GF-D8 (cell line): ENCODE measurements at places on chromosomes 13 and 19.

DNA sequence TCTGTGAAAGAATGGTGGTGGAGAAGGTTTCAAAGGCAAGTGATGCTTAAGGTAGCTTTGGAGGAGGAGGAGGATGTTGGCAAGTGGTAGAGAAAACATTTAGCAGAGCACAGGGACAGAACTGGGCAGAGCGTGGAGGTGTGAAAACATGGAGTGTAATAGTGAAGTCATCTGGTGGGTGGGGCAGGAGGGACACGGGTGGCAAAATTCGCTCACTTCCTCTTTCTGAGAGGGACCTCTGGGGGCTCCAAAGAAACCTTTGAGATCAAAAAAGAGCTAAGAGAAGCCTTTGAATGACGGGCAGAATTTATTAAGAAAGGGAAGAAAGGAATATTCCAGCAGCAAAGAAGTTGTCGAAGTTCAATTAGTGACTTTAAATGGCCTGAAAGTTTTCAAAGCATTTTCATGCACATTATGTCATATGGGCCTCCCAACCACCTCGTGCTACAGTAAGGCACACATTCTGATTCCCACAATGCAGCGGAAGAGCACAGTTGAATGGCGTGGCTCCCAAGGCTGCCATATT is 82.8 kb downstream of the STARD13 start:
- DNase-seq: no peak

DNA sequence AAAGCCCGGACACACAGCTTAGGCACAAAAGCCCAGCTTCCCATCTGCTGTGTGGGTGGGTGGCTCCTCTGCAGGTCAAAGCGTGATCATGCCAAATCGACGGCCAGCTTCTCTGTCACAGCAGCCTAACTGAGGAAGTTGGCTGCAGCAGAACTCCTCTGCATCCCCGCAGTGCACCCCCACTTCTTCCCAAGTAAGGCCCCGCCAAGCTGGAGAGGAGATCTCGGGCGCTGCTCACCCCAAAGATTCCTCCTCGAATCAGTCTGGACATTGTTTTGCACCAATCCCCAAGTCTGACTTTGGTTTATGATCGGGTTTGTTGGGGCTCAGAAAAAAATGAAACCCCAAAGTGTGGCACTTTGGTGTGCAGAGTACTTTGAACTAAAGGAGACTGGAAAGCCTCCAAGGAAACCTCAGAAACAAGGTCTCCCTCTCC is 19.7 kb upstream of the CPB2 start:
- DNase-seq: peak; percentile 65

DNA sequence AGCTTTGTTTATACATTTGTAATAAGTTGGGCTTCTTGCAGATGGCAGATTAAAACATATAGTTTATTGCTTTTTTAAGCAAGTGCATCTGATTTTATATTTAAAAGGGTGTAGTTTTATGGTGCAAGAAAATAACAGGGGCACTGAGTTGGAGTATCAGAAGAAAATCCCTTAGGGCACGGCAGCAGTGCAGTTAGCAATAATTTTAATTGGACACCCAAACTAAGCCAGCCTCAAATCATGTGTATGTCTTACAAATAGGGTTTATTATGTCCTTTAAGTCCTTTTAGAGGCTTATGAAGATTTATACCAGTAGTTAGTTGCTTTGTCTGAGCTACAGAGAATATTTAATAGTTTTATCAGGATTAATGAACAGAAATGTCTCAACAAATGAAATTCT is 57.5 kb downstream of the GPC6 start:
- no peak for DNase-seq

- no peak for DNase-seq
Observed at GRCh38 chr13:32878163-32878562, 138.1 kb upstream of the KL start.

- DNase-seq: no peak
Observed at GRCh38 chr19:10230861-10231611, at the start of gene S1PR2. S1PR2 (minus strand) TSS chr19:10231331; CDS start chr19:10224905, 6,426 bp downstream.

DNA sequence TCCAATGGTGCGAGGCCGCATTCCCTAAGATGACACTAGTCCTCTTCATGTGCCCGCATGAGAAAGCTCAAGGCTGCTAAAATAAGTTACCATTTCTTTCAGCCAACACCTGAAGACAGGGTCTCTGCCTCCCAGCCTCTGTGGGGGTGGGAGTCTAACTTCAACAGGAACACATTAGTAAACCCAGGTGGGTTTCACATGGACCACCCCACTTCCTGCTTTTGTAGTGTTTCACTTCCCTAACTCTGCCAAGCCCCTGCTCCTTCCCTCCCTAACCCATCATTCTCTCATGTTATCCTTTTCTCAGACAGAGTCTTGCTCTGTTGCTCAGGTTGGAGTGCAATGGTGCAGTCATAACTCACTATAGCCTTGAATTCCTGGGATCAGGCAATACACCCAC is 783.6 kb downstream of the UQCRFS1 start:
- no peak for DNase-seq

DNA sequence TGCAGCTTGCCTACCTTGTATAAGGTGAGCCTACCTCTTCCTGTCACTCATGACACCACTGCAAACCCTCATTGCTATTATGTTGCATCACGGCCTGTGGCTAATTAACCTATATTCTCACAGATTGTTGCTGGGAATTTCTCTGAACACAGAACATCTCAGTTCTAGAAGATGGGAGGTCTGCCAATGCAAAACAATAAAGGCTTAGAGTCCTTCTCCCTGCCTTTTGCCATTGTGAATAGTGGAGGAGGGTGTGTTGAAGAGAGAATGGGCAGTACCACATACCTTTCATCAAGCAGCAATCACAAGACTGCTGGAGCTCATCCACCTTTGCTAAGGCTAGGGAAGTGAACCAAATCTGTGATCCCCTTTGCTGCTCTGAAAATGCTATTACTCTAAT is 34.4 kb downstream of the WDFY2 start:
- DNase-seq: no peak

DNA sequence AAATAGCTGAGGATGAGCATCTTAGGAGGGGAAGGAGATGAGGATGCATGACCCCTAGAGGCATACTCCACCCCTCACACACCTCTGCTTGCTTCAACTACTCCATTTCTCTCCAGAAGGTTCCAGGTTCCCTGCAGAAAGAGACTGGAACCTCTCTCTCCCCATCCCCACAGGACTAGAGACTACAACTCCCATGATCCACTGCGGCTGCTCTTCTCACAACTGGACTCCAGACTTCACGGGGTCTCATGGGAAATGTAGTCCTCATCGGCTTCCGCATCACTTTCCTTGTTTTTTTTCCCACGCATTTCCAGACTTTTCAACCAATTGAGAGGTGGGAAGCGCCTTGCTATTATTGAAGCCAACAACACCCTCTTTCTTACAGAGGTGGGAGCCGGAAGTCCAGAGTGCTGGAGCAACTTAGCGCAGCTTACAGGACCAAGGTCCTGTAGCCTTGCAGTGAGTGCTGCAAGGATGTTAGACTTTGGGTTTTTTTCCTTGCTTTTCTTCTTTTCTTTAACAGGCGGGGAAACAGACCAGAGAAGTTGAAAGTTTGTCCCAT is 13.9 kb upstream of the CACNG6 start:
- peak; percentile 45 for DNase-seq

- DNase-seq: no peak
Observed at GRCh38 chr13:82758044-82758443, 1124.2 kb downstream of the SLITRK1 start.
